NCI-H1694 treated with DMSO at 0.1 percent for 48 hours (cell line): ENCODE measurements at places on chromosomes 2 and 18.
A peak's percentile ranks its signal among the peaks of the same experiment; 100 is the strongest.

DNA sequence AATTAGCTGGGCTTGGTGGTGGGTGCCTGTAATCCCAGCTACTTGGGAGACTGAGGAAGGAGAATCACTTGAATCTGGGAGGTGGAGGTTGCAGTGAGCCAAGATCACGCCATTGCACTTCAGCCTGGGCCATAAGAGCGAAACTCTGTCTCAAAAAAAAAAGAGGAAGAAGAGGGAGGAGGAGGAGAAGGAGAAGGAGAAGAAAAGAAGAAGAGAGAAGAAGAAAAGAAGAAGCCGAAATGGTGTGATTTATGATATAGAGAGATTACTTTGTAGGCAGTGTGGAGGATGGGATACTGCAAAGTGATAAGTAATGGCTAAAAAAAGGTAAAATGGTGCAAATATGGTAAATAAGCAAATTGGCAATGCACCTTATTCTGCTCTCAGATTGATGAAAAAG lies 25.1 kb downstream of the THNSL2 start:
- DNase-seq = no peak

- no peak for DNase-seq
These were observed 105.0 kb upstream of the CCDC150 start for GRCh38 chr2:196534495-196534894.

DNA sequence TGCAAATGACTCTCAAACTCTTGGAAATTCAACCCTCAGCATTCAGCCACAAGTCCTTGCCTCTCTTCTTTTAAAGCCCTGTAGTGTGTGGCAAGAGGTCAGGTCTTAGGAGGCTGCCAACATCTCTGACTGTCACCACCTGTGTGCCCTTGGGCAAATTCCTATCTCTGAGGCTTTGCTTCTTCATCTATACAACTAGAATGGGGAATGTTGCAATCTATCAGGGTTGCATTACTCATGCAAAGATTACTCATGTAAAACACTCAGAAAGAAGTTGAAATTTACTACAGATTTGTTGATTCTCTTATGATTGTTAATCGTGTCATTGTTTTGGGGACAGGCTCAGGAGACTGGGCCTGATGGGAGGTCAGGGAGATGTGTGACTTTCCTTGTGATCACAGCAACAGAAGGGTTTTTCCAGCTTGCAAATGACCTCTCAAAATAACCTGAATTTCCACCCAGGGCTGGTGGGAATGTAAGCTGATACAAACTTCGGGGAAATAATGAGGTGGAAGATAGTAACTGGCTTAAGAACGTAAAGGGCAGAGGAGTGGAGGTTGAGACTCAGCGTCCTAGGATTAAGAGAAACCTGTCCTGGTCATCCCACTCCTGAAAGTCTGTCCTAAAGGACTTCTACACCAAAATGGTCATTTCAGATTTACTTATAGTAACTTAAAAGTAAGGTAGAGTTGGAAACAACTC lies 32.1 kb upstream of the SIGLEC15 start:
- no peak for DNase-seq

GRCh38 chr18:54223568-54224241 lies 764 bp downstream of the MBD2 start:
- DNase-seq = peak; percentile 44

- peak; percentile 70 for DNase-seq
These were observed 923 bp downstream of the FIGLA start for GRCh38 chr2:70789304-70790135.

GRCh38 chr2:101175991-101176390 lies 24.8 kb upstream of the TBC1D8 start:
- DNase-seq = no peak

- no peak for DNase-seq
These were observed 19.4 kb downstream of the SIX3 start for GRCh38 chr2:44960871-44961270.

DNA sequence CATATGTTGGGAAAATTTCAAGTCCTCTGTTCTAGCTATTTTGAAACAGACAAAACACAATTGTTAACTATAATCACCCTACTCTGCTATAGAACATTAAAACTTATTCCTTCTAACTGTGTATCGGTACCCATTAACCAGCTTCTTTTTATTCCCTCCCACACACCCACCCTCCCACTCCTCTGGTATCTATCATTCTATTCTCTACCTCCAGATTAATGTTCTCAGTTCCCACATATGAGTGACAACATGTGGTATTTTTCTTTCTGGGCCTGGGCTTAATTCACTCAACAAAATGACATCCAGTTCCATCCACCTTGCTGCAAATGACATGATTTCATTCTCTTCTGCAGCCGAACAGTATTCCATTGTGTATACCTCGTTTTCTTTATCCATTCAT lies 43.3 kb downstream of the EXOC6B start:
- no peak for DNase-seq

GRCh38 chr18:46242183-46242582 lies 138.0 kb downstream of the HAUS1 start:
- DNase-seq = no peak

GRCh38 chr2:5980450-5981190 lies 288.4 kb downstream of the SOX11 start:
- DNase-seq = no peak

DNA sequence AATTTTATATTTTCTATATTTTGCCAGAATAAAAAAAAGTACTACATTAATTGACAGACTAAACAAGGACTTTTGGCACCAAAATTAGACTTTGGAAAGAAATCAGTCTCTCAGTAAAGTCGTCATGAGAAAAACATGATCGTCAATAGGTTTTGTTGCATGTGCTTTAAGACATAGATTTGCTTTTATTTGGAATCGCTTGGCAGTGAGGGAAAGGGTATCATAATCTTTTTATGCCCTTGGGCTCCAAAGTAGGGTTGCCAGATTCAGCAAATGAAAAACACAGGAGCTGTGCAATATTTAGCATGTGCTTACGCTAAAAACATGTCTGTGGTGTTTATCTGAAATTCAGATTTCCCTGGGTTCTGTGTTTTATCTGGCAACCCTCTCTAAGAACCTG lies 177.6 kb downstream of the LAMA1 start:
- no peak for DNase-seq

DNA sequence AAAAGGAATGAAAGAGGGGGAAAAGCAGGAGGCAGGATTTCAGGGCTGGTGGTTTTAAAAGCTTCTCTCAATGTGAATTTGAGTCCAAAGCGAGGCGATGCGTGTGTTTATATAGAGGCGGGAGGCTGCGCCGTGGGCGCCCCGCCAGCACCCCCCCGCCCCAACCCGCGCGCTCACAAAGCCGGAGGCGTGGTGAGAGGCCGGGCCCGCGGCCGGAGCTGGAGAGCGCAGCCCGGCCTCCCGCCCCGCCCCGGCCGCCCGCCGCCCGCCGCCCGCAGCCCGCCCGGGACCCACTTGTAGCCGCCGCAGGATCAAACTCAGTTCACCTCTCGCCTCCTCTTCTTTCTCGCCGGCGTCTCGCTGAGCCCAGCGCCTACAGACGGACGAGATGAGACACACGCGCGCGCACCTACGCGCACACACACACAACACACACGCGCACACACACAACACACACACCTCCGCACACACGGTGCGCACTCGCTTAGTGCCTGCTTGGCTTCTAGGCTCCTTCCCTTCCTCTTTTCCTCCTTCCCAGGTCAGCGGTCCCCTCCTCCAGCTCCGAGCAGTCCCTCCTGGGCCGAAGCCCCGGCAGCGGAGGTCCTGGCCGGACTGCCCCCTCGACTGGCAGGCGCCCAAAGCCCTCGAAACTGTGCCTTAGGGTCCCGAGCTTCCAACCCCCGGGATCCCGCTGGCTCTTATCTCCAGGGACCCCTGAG lies 1.3 kb upstream of the CYP26B1 start:
- no peak for DNase-seq

- DNase-seq = no peak
These were observed 24.8 kb downstream of the TNS1 start for GRCh38 chr2:217977840-217978535.

DNA sequence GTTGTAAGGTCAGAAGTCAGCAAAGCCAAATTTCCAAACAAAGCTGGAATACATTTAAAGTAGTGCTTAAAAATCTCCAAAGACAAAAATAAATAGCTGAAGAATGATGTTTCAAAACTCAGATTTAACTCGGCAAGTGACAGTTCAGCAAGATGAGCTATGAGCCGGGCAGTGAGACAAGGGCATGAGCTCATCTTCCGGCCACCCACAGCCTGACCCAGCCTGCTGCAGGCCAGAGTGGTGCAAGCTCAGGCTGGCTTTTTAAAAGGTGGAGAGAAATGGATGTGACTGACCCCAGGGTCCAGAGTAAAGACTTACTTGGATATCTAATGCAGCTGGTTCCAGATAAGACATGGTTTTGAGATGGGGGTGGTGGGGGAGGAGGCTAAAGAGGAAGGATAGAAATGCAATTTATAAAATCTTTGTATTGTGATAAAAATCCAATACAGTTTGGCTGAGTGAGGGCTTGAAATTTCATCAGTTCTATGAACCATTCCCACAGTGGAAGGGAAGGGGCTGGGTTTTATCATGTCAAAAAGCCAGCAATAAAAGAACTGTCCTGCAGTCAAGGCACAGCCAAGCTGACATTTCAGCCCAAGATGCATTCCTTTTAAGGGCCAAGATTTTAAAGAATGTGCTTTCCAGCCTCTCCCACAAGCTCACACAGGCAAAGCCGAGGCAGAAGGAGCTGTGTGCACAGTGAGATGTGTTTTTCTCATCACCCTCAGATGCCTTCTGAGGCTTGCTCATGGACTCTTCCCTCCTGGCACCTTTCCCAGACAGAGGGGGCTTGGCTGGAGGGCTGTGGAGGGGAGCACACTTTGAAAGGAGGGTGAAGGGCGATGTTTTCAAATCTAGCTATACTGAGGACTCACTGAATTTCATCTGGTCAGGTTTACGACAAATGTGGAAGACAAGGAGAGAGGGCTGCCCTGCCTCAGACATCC lies 97.9 kb upstream of the KLHL29 start:
- DNase-seq = no peak

DNA sequence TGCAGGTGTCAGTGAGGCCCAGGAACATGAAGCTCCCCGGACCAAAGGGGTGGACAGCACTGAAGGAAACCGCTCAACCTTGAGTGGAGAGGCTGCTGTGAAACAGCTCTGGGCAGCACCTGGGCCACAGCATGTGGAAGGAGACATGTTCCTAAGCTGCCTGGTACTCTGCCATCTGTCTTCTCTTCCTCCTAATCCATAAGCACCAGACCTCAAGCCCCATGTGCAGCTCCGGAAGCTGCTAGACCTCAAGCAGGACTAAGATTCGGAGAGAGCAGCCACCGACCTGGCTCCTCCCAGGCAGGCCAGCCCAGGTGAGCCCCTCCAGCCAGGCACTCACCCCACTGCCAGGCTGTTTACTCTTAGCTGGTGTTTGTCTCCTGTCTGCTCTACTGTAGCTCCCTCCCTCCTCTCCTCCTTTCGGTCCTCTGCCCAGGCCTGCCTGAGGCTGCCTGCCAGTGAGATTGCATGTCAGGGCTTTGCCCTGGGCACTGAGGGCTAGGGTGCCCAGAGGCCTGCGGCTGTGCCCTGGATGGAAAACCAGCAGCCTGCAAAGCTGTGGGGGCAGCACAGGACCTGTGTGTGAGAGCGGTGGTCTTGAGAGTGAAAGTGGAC lies 53.7 kb downstream of the BCL11A start:
- DNase-seq = peak; percentile 88

DNA sequence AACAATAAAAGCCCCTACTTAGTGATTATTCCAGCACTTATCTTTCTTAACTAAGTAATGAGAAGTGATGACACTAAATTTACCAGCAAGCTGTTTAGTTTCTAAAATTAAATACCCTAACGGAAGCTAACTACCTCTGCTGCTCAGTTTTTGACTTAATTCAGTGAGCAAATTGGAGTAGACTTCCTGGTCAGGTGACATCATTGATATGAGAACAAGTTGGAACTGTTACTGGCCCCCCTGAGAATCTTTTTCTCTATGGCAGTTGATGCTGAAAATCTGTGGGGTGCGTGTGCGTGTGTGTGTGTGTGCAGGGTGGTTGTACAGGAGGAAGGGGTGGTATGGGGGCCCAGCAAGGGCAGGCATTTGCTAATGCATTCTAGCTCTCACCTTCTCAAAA lies 35.5 kb upstream of the BMP10 start:
- no peak for DNase-seq

DNA sequence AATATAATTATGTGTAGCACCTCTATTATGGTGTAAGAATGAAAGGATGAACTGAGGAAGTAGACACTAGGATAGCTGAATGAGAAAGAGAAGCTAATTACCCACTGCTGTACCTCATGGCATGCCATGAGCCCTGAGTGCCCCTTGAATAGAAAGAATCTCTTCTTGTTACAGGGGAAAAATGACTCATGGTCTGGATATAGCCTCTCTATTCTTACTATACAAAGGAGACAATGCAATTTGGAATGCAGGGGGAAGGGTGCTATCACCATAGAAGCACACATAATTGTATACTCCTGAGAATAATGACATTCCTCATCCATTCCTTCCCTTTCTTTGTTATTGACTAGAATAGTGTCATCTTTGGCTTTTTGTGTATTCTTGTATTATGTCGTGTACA lies 385.2 kb downstream of the CDH7 start:
- no peak for DNase-seq

- DNase-seq = no peak
These were observed 215.9 kb downstream of the TMEM247 start for GRCh38 chr2:46695283-46695682.

- DNase-seq = no peak
These were observed 27.3 kb upstream of the EVA1A start for GRCh38 chr2:75587954-75588587.

DNA sequence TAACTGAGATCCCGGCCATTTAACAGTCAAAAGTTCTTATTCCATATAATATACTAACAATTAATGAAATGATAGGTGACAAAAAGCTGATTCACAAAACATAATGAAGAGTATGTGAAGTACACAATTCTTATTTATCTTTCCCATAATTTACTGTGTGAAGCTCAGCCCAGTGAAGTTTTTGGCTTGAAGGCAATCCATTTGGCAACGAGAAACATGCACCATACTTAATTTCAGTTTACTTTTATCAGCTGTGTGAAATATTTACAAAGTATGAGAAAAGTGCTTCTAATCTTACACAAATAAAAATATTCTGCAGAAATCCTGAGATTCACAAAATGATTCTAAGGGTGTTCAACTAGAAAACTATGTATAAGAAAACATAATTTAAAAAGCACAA lies 12.3 kb downstream of the FAM98A start:
- DNase-seq = no peak

DNA sequence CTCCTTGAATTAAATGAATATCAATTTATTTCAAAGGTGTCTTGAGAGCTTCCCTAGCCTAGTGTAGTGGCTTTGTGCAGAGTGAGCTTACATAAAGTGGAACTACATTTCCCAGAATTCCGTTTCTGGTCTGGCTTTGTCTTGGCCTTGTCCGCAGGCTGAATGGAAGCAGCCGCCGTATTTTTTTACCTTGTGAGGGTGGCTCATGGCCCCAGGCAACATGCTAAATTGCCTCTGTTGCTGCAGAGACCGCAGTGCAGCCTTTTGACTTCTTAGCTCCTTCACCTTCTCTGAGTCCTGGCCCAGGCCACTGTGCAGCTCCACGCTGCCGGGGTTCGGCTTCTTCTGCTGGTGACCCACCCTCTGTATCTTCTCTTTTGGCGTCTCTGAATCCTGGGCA lies 114.8 kb upstream of the SLC38A11 start:
- no peak for DNase-seq

GRCh38 chr18:2923464-2923863 lies 76.7 kb downstream of the EMILIN2 start:
- no peak for DNase-seq
